ENCODE measurements at places on chromosomes 11 and 22.
A peak's percentile ranks its signal among the peaks of the same experiment; 100 is the strongest.

DNA sequence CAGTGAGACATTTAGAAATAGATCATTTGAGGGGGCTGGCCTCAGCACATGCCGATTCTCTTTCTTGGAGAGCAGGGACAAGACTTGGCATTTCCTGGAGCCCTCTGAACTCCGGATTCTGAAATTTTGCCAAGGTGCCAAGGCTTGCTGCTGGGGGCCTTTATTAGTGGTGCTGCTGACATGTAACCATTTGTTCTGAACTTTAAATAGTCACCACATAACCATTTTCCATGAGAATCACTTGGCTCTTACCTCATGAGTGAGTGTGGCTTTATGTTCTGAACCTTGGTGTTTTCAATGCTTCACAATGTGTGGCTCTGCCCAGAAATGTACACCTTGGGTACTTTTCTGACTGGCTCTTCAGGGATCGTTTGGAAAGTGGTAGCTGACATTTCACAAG, 33.3 kb downstream of the SYT13 start:
- H3K4me3 ChIP-seq, result no peak overlapping the region
- no peak for DNase-seq
- no peaks in the 10 kb centered on the region for H3K4me1 ChIP-seq
- H3K36me3 ChIP-seq, result no peaks in the 10 kb centered on the region
- peaks cover 29% of the 10 kb centered on the region for H3K27me3 ChIP-seq
- no peak overlapping the region for H3K27ac ChIP-seq

- H3K27me3 ChIP-seq, result no peaks in the 10 kb centered on the region
- H3K27ac ChIP-seq, result no peak overlapping the region
- DNase-seq, result no peak
- peaks cover 5% of the 10 kb centered on the region for H3K4me1 ChIP-seq
- H3K4me3 ChIP-seq, result no peak overlapping the region
These were observed 176.1 kb upstream of the NCAM1 start for GRCh38 chr11:112785149-112785548.

GRCh38 chr22:35380537-35381423, at the start of gene HMOX1:
HMOX1 (plus strand) TSS chr22:35381096; CDS start chr22:35381174, 78 bp downstream.
- peak within 1 kb of the TSS; percentile 63 for H3K4me3 ChIP-seq
- no peaks in the 10 kb centered on the region for H3K27me3 ChIP-seq
- peak within 1 kb of the TSS; percentile 30 for H3K27ac ChIP-seq
- no peak for DNase-seq
- H3K36me3 ChIP-seq, result peaks cover 7% of the 10 kb centered on the region

DNA sequence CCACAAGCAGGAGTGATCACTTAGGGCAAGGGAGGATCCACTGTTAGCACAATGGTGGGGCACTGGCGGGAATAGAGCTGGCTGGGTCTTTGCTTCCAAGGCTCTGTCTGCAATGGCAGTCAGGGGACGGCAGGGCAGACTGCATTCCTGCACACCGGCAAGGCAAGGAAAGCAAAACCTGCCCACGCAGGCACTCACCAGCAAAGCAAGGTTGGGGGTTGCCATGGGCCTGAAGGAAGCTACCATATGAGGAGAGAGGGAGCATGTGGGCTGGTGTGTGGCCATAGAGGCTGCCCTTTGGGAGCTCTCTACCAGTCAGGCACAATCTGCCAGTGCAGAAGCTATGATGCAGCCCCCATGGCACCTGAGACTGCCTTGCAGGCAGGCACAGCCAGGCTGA, 33.2 kb downstream of the OR8B12 start:
- no peak overlapping the region for H3K27ac ChIP-seq
- no peaks in the 10 kb centered on the region for H3K4me1 ChIP-seq
- DNase-seq, result no peak
- no peaks in the 10 kb centered on the region for H3K36me3 ChIP-seq

- no peaks in the 10 kb centered on the region for H3K4me1 ChIP-seq
- no peaks in the 10 kb centered on the region for H3K36me3 ChIP-seq
- no peaks in the 10 kb centered on the region for H3K27me3 ChIP-seq
- H3K4me3 ChIP-seq, result no peak overlapping the region
- DNase-seq, result no peak
- no peak overlapping the region for H3K27ac ChIP-seq
These were observed 246.8 kb upstream of the KIRREL3 start for GRCh38 chr11:127247261-127247851.

All from keratinocyte (primary cell).